ENCODE measurements at places on chromosomes 13 and 19.

DNA sequence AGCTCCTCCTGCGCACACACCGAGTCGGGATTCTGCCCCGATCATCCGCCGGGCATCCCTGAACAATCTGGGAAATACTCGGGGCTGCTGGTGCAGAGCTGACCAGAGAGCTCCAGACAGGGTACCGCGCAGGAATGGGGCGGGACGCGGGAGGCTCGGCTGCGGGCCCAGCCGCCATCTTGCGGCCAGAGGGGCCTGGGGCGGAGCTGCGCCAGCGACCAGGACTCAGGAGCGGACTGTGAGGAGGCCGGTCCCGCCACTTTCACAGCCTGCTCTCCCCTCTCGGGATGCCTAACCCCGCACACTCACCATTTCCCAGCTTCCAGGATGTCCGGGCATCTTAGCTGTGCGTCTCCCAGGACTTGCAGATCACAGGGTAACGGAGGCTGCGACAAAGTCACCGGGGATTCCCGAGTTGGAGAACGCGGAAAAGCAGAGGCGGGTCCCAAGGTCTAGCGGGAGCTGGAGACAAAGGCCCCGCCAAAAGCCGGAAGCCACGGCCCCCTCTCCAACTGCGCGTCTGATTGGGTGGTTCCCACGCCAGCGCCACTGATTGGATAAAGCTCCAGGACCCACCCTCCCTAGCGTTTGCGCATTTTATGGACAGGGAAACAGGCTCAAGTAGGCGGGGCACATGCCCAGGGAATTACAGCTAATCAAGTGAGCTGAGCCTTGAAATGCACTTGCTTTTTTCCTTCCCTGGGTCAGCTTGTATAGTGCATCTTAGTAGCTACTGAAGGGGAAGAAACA lies 15.8 kb upstream of the ZNF43 start:
- peak; percentile 82 for DNase-seq

DNA sequence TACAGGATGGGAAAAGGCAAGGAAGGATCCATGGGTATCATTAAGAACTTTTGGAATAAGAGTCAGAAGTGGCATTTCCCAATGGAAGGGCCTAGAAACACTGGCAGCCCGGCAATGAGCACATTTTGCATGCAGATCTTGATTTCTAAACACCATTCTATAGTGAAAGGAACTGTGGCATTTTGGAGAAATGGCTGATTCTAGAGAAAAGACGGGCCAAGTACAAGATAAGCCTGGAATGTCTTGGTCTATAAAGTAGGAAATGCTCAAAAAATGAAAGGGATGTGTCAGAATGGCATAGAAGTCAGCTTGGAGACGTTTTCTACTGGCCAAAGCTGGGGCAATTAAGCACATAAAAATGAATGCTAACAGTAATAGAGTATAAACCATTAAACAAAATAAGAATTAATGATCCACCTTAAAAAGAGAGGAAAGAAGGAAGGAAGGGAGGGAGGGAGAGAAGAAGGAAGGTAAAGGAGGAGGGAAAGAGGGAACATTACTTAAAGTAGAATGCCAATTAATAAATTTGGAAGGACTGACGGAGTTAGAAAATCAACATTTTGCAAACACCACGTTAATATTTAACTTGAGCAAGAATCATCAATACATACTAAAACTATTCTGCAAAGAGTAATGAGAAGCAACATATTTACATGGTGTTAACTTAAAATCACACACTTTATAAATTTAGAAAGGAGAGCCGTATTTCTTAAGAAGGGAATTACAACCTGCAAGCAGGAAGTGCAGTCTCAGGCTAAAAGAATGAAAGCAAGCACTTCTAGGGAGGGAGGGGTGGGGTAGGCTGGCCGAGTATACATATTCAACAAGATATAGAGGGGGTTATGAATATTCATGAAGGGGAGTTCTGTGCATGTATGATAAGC lies 78.9 kb downstream of the ANKRD10 start:
- no peak for DNase-seq

DNA sequence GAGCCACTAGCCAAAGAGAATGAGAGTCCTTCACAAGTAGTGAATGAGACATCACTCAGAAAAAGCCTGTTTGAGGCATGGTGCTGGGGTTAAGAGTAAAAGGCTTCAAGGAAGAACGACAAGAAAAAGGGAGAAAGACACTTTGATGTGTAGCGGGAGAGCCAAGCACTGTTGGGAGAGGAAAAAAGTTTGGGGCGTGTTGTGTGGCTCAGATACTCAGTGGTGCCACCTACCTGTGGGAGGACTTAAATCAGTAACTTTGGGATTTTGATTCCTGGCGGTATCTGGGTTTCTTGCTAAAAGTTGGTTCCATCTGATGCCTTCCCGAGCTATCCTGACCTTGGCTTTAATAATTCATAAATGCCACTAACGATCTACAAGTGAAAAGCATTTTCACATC lies 12.3 kb downstream of the ELSPBP1 start:
- no peak for DNase-seq

- DNase-seq = no peak
These were observed 81.6 kb downstream of the CHST8 start for GRCh38 chr19:33703438-33703750.

DNA sequence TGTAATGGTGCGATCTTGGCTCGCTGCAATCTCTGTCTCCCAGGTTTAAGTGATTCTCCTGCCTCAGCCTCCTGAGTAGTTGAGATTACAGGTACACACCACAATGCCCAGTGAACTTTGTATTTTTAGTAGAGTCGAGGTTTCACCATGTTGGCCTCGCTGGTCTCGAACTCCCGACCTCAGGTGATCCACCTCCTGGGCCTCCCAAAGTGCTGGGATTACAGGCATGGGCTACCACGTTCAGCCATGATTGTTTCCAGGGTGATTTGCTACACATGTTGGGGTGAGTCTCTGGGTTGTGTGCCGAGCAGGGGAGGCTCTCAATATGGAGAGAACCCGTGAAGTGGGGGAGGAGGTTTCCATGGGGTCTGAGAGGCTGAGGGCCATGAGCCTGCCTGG lies 24.8 kb upstream of the CEACAM21 start:
- no peak for DNase-seq

DNA sequence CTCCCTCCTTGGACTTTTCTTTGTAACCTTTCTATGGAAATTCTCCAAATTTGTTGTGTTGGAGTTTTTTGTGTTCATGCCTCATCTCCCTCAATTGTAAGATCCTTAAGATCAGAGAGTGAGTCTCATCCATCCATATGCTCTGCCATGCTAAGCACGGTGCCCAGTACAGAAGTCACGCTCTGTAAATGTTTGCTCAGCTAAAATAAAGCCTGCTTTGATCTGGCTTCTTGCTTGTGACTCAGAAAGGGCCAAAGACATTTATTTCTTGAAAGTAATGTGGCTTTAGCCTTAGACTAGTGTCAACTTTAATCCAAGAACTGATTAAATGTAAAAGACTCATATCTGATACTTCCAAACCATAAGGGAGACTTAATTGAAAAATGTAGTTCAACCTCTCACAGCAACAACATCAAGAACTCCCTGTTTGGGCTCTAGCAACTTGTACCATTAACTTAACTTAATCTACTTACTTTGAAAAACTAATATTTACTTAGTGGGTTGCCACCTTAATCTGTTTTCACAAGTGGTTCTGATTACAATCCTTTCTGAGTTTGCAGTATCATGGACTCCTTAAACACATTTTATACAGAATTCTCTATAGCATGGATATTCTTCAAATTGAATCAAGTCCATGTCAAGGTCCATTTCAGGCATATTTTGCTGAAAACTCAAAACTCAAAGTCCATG lies 100.2 kb downstream of the KL start:
- DNase-seq = no peak

DNA sequence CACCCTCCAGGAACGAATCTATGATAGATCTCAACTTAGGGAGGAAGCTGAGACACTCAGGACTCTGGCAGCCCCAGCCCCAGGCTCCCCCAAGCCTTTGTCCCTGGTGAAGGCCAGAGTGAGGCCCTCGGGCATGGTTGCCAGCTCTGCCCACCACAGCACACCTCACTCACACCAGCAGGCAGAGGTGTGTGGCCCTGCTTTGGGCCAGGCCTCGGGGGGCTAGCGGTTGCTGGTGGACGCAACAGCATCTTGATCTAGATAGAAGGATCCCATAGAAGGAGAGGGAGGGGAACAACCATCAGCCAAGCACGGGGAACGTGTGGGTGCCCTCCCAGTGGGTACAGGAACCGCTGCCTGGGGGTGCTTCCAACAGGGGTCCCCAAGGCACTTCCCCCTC lies 36.7 kb downstream of the DNMT1 start:
- DNase-seq = no peak

DNA sequence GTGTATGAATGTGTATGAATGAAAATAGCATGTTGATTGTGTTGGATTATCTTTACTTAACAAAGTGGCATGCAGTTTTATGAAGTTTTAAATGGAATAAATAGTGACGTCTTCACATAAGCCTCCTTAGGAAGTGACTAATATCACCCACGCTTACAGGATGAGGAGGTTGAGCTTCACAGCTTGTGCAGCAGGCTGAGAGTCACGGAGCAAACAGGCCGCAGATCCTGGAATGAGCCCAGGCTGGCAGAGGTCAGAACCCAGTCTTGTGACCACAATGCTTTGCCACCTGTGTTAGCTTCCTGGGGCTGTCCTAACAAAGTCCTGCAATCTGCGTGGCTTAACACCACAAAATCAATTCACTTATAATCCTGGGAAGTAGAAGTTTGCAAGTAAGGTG lies 20.8 kb downstream of the LAIR2 start:
- no peak for DNase-seq

DNA sequence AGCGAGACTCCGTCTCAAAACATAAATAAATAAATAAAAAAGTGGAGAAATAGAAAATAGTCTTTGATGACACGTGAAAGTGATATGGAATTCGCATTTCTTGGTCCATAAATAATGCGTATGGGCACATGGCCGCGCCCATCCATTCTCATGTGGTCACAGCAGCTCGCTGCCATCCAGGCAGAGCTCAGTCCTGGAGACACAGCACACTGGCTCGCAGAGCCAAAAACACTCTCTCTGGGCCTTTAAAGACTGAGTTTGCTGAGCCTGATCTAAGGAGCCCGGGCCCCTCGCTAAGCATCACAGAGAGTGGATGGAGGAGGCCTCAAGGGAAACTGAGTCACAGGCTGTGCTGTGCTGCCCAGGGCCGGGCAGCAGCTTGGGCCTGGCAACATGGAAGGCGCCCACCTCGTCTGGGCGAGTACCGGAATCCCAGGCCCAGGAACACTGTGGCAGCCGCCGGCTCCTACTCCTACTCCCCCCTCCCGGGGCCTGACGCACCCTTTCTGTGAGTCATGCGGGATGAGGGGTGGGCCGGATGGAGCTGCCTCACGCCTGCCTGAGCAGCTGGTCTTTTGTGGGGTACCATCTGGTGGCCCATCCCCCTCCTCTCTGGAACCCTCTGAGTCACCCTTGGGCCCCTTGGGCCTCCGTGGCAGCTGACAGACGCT lies 28.9 kb upstream of the CACTIN start:
- no peak for DNase-seq

DNA sequence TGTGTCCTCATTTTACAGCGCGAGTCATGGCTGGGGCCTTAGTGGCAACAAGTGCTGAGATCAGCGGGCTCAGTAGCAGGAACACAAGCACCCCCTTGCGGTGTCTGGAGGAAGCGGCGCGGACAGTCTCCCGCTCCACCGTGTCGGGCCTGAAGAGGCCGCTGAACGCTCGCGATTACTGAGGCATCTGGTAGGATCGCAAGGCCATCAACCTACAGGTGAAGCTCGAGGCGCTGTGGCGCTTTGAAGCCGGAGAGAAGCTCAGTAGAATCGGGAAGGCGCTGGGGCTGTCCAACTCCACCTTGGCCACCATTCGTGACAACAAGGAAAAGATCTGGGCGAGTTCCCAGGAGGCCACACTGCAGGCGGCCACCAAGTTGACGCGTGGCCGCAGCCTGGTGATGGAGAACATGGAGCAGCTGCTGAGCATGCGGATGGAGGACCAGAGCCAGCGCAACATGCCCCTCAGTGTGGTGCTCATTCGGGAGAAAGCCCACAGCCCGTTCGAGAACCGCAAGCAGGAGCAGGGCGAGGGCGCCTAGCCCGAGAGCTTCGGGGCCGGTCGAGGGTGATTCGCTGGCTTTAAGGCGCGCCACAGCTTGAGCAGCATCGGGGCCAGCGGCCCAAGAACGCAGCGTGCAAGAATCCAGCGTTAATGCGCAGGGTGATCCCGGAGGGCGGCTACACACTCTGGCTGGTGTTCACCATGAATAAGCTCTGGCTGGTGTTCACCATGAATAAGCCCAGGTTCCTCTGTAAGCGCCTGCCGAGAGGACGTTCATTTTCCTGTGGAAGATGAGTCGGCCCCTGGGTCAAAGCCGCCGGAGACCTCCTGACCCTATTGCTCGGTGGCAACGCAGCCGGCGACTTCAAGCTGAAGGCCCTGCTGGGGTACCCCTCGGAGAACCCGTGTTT lies 8.3 kb upstream of the MZF1 start:
- no peak for DNase-seq

GRCh38 chr19:31340042-31341025 lies 8.9 kb downstream of the TSHZ3 start:
- no peak for DNase-seq

- DNase-seq = no peak
These were observed 28.7 kb downstream of the TMEM255B start for GRCh38 chr13:113787694-113788093.

DNA sequence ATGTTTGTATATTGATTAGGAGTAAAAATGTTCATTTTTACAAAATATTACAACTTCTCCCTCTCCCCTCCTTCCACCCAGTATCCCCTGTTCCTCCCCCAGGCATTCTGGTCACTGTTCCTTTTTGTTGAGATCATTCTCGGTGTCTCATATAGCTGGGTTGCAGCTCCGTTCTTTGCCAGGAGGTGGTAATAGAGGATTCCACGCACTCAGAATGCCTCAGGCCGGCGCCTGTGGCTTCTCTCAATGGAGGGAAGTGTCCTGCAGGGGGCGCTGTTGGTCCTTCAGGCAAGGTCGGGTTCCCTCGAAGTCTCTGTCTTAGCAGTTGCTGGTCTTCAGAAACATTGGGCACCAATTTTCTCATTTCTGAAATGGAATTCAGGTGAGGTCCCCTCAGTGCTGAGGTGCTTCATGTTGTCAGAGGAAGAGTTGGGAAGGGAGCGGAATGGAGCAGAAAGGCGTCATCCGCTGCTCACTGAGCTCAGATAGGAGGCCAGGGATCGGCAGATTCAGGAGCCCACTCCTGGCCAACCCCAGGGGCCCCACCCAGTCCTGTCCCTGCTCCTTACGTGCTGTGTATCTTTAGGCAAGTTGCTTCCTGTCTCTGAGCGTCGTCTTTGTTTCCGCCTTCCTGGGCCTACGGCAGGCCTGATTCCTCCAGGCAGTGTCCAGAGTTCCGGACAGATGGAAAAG lies 10.3 kb upstream of the GARIN5A start:
- no peak for DNase-seq

GRCh38 chr19:48968813-48969218 lies 3.7 kb downstream of the FTL start:
- no peak for DNase-seq

DNA sequence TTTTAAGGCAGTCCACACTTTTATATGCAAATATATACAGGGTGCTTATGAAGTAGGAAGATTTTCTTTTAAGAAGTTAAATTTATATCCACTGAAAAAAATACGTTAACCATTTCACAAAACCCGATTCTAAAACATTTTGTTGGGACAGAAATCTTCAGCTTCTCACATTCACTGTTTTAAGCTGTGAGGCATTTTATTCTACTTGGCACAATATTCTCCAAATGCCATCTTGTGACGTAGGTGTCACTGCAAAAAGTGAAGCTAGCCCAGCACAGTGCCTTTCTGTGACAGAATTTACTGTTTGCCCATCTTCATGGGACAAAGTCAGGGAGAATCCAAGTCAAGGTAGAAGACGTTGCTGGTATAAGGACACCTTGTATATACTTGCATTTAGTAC lies 94.5 kb upstream of the SLC15A1 start:
- no peak for DNase-seq

GRCh38 chr13:105956921-105957320 lies 578.5 kb downstream of the EFNB2 start:
- DNase-seq = no peak

- DNase-seq = no peak
These were observed 66.9 kb downstream of the CYSLTR2 start for GRCh38 chr13:48720621-48721020.

Data from NCI-H2227 treated with DMSO at 0.1 percent for 48 hours (cell line).